ENCODE measurements at places on chromosomes 5 and 9. TPM values are rescaled to one million over a fixed set of nuclear protein-coding genes. Genes with fewer than 3 reads are reported as not detected.

OLFM1 gene
- 5.9 TPM for polyA plus RNA-seq

FCHSD1 gene
- 35.0 TPM for polyA plus RNA-seq

DNA sequence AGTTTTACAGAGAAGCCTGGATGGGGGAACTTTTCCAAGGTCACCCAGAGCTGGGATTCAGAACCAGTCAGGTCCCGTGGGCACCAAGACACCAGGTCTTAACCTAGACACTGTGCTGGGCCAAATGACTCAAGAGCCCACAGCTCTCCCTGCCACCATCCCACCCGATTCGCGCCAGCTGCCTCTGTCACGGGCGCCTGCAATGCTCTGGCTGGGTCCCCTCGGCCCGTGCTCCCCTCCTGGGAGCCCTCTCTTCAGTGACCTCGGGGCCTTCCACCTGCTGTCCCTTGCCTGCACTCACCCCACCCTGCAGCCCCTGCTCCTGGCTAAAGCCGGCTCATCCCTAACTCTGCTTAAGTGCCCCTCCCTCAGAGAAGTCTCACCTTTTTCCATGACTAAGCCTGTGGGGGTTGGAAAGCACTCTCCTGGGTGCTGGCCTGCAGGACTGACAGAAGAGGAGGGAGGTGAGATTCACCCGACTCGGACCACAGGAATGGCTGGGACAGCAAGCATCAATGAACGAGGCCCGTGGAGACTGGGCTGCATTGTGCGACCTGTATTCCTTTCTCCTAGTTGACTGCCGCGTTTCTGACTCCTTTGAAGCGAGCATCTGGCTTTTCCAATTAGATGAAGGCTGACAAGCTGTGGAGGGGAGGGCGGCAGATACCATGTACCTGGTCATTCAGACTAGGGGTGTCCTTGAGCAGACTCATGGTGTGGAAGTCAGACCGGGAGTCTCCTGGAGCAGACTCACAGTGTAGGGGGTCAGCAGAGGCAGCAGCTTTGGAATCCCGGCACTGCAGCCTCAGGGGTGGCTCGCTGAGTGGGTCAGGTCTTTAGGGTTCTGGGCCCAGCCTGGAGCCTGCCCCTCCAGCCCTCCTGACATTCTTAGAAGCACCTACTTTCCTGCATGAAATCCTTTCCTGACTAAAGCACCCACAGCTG is 5.8 kb upstream of the IL4 start:
- peak; percentile 67 for DNase-seq

GLRA1 gene
- not detected for polyA plus RNA-seq

ZNF366 gene
- 2.3 TPM for polyA plus RNA-seq

CCDC192 gene
- not detected for polyA plus RNA-seq

DNA sequence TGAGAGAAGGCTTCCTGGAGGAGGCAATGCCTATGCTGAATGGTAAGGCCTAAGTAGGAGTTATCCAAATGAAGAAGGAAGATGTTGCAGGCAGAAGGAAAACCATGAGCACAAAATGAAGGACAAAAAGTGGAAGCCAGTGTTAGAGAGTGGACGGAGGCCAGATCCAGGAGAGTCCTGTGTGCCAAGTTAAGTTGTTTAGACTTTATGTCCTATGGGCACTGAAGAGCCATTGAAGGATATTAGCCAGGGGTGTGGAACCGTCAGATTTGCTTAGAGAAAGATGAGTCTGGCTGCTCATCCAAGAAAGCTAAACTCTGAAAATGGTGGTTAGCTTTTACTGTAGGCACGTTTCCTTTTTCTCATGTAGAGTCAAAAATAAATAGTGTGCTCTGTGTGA is 254.7 kb downstream of the ADAMTSL1 start:
- DNase-seq = no peak

DNA sequence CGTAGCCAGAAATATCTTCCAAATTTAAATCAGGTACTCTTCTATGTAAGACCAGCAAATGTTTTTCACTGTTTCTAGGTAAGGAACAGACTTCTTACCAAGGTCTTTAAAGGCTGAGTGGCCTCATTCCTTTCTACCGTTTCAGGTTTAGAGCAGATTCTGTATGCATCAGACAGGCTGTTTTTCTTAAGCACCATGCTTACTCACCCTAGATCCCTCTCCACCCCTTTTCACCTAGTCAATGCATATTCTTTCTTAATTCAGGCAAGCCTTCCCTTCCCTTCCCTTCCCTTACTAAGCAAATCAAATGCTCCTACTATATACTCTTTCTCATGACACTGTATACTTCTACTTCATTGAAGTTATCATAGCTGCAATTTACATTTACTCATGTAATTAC is 70.7 kb downstream of the RFX3 start:
- no peak for DNase-seq

DNA sequence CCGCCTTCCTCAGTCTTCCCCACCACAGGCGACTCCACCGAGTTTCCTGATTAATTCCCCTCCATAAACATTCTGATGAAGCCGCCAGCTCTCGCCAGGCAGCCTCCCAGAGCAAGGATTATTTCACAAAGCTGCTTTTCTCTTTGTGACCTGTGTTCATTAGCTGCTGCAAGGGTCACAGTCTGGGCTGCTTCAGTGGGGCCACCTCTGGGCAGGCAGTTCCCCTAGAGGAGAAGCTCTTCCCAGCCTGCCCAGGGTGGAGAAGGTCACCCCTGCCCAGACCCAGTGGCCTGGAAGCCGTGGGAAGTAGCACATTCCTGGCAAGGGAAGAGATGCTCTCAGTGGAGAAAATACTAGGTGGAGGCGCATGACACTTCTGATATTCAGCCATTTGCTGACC is 58.4 kb upstream of the RAPGEF1 start:
- DNase-seq = no peak

DNA sequence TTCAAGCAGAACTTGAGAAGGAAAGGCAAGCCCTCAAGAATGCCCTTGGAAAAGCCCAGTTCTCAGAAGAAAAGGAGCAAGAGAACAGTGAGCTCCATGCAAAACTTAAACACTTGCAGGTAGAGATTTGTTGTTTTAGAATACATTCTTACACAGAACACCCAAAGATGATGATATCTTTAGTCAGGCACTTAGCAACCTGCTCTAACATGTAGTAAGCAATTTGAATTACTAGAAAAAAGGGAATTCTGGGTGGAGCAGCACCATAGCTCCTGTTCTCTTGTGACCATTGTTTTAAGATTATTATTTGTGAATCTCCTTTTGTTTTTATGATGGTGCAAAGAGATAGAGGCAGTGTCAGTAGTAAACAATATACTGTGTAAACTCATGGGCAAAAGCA is 63.1 kb downstream of the RAB14 start:
- DNase-seq = no peak

SPINK6 gene
- polyA plus RNA-seq = not detected

GRCh38 chr5:27821681-27822080 is 783.3 kb upstream of the CDH9 start:
- DNase-seq = no peak
